ENCODE measurements at places on chromosomes 16 and 17.

- peak; percentile 73 for DNase-seq
- peaks cover 55% of the 10 kb centered on the region for H3K27me3 ChIP-seq
- 0 out of 2 replicates have a peak, but pooled peaks cover 4% of the 10 kb centered on the region for H3K4me1 ChIP-seq
- H3K4me3 ChIP-seq: peak within 1 kb of the TSS; percentile 57
Observed at GRCh38 chr16:29900102-29900887, at the start of gene ASPHD1. ASPHD1 (plus strand) TSS chr16:29900488; CDS start chr16:29900972, 484 bp downstream.

DNA sequence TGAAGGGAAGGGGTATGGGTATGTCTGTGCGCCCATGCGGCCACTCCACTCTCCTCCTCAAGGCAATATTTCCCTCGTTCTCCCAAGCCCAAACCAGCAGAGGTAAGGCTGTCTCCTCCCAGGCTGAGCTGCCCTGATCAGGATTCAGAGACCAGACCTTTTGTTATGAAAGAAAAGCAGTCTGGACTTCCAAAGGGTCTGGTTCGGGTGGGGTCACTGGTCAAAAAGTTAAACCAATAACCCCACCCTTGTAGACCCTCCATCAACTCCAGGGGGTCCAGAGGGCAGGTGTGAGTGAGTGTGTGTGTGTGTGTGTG, 5.7 kb upstream of the DLX4 start:
- H3K27ac ChIP-seq: no peak overlapping the region
- DNase-seq: no peak
- peaks cover 92% of the 10 kb centered on the region for H3K27me3 ChIP-seq
- no peak overlapping the region for H3K4me3 ChIP-seq

DNA sequence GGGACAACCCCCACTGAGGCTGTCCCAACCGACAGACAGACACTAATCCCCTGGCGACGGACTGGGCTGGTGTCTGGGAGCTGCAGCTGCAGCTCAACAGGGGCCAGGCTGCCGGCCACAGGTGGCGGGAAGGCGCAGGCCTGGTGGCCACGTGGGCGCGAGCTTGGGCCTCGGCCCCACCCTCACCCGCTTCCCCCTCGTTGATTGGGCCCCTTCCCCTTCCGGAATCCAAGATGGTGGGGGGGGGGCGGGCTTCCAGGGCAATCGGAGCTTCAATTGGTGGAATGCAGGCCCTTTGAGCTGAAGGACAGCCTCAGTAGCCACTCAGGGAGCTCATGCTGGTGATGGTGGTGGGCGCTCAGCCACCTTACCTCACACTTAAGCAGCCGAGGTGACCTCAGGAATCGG, 8.7 kb upstream of the TBX4 start:
- H3K36me3 ChIP-seq: no peaks in the 10 kb centered on the region
- H3K27ac ChIP-seq: no peak overlapping the region
- H3K4me1 ChIP-seq: no peaks in the 10 kb centered on the region
- no peaks in the 10 kb centered on the region for H3K27me3 ChIP-seq
- no peak for DNase-seq

DNA sequence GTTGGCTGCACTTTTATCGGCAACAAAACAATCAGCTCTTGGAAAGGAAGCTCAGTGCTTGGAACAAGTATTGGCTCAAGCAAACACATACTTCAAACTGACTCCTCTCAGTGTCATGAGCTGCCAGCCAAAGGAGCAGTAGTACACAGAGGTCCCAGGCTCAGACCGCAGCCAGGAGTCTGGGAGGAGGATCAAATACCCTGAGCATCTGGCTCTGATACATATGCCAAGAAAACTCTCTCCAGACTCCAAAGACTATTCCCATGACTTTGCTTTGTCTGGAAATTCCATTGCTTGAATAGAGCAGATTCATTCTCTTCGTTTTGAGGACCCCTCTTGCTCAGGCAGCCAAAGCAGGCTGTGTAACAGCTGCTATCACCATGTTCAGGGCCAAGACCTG, 501.6 kb upstream of the PSMD7 start:
- no peaks in the 10 kb centered on the region for H3K4me1 ChIP-seq
- DNase-seq: no peak
- H3K27me3 ChIP-seq: no peaks in the 10 kb centered on the region

DNA sequence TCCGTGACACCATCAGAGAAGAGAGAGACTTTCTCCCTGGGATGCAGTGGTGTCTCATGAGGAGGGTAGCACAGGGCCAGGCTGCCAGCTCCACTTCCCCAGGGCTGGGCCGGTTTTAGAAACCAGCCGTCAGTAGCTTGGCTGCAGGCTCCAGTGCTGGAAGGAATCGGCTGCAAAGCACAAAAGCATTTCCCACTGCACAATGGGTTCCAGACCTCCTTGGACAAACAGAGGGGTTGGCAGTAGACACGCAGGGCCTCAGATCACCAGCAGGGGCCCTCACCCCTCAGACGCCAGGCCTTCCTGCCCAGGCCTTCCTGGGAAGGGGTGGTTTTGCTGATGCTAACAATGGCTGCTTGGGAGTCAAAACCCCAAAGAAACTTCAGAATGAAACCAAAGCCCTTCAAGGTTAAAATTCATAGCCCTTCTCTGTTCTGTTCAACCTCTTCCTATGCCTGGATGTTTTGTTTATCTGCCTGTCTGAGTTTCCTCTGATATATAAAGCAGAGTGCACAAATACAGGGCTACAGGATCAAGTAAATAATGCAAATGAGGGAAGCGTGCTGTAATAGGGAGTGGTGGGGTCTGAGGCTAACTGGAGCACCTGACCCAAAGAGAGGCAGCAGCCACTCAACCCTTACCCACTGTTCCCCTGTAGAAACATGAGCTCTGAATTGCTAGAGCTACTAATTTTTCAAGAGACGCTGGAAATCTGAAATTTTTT, 26.2 kb downstream of the TEKT5 start:
- H3K4me3 ChIP-seq: no peak overlapping the region
- H3K36me3 ChIP-seq: no peaks in the 10 kb centered on the region
- no peak overlapping the region for H3K27ac ChIP-seq
- no peaks in the 10 kb centered on the region for H3K27me3 ChIP-seq
- DNase-seq: peak; percentile 18

DNA sequence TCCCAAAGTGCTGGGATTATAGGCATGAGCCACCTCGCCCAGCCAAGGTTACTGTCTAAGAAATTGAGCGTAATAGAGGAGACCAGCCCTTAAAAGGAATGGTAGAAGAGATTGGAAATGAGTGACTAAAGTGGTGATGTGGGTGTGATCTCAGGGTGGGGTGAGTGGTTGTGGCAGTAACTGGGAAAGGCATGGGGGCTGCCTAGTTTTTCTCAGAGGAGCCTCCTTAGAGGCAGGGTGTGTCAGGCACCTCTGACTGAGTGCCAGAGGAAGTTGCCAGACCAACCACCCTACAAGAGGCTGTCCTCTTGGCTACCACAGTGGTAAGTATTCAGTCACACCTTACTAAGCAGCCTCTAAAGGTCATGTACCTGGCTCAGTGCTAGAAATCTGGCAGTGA, 8.9 kb downstream of the DUS2 start:
- no peaks in the 10 kb centered on the region for H3K27me3 ChIP-seq
- no peak overlapping the region for H3K4me3 ChIP-seq
- DNase-seq: no peak
- H3K4me1 ChIP-seq: no peaks in the 10 kb centered on the region
